Right ventricle myocardium inferior (tissue), 1 donor: ENCODE measurements at places on chromosomes 2 and 18. TPM values are rescaled to one million over a fixed set of nuclear protein-coding genes. Genes with fewer than 3 reads are reported as not detected.

MC2R gene
- total RNA-seq, result not detected

CD8B2 gene
- total RNA-seq, result not detected

STK25 gene
- 97.4 TPM for total RNA-seq

REG3A gene
- not detected for total RNA-seq

GRHL1 gene
- 0.81 TPM for total RNA-seq
